ENCODE measurements at places on chromosomes 3 and 15.

- DNase-seq: no peak
Measured at GRCh38 chr3:72539856-72540255, 308.4 kb downstream of the SHQ1 start.

- no peak for DNase-seq
Measured at GRCh38 chr15:31228011-31228484, 98.6 kb upstream of the KLF13 start.

DNA sequence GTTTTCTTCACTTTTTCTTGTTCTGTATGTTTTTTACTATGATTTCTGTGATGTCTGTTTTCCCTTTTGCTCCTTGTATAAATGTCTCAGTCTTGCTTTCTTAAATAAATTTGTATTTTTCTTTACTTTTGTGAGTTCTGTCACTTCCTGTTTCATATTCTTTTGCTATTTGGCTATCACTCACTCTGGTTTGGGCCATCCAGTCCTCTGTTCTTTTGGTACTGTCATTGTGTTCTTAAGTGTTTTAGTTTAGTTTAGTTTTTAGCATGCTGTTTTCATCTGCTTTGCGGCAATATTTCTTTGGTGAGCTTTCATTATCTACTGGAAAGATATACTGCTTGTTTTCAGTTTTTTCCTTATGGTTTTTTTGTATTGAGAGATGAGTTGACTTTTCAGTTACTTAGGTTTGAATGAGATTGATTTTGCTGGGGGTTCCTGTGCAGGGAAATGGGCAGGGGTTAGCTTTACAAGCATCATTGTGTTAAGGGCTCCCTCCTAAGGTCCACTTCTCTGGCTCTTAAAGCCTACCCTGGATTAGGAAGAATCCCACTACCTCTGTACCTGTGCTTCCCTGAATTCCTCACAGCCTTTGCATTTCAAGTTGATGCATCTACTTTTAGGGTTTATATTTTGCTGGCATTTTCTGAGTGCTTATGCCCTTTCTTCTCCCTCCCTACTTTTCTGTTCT, 35.1 kb downstream of the PDCD6IP start:
- DNase-seq: no peak

DNA sequence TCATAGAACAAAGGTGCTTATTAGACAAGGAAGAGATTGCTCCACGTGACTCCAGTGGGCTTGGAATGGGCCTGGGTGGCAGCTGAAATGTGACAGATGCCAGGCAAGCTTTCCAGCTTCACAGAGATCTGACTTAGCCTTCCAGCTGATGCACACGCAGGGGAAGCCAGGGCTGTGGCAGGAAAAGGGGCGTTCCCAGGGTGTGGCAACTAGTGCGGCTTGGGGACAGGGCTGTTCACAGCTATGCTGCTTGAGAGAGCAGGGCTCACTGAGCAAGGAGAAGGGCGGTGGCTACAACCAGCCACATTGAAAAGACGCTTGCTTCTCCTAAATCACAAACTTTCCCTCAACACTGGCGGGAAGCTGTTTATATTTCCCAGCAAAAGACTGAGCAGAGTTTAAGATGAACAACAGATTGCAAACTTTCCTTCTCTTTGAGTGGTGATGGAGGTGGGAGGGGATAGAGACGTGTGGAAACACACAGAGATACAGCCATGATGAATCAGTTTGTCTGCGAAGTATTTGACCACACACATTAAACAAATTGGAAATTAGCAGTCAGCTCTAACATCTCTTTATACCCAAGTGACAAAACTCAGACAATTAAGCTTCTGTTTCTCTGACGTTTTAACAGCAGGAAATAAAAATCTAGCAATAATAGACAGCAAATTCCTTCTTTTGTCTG, 127.5 kb downstream of the BDH1 start:
- peak; percentile 2 for DNase-seq

DNA sequence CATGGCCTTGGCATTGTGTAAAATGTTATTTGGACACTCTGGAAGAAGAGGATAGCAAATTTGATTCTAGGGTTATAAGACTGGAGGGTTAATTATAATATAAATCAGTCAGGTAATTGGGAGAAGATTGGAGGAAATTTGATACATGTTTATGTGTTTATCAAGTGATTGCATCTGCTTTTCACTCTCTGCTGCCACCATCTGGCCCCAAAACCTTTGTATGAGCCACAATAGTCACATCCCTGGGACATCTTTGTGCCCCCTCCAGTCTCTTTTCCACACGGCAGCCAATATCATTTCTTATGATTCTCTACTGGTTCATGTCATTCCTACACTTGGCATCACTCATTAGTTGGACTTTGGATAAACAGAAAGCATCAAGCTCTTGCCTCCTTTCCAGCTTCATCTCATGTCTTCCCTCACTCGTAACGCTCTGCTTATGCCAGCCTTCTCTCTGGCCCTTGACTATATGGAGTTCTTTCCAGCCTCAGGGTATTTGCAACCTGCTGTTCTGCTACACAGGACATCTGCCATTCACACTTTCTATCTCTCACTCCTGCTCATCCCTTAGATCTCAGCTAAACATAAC, 602.3 kb upstream of the SUCLG2 start:
- no peak for DNase-seq

GRCh38 chr3:171258316-171258715, 201.9 kb downstream of the TNIK start:
- DNase-seq: no peak

GRCh38 chr3:89411201-89411600, 303.8 kb downstream of the EPHA3 start:
- DNase-seq: no peak

- DNase-seq: no peak
Measured at GRCh38 chr3:157527131-157527881, 24.1 kb upstream of the VEPH1 start.

- no peak for DNase-seq
Measured at GRCh38 chr3:185986198-185986777, 48.5 kb upstream of the TRA2B start.

DNA sequence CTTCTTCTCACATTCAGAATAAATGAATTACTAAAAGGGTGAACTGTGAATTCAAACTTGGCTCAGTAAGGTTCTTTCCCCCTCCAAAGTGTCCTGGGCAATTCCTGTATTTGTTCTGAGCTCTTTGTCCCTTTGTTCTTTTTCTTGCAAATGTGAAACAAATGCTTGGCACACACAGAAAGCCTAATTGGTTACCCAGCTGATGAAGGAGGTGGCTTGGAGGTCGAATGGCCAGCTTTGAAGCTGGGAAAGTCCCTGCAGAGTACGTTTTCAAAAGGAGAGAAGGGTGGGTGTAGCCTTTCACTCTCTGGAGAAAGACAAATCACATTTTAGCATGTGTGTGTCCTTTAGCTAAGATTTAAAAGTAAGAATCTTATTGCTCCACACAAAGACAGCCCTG, 154.4 kb downstream of the PEX5L start:
- DNase-seq: no peak

Data from activated CD8-positive, alpha-beta memory T cell treated with anti-CD3 and anti-CD28 coated beads for 1 hour (primary cell).